Fibroblast of the aortic adventitia (primary cell): ENCODE measurements at places on chromosomes 1 and 21. TPM values are rescaled to one million over a fixed set of nuclear protein-coding genes. Genes with fewer than 3 reads are reported as not detected.

Gene RHOU
- total RNA-seq: 4.2 and 38.3 TPM in 2 replicates

Gene SAMD13
- total RNA-seq: 1.4 and 3.1 TPM in 2 replicates

Gene PRKAA2
- 0.16 and 3.7 TPM in 2 replicates for total RNA-seq

Gene U2AF1
- 18.5 and 18.7 TPM in 2 replicates for total RNA-seq

Gene PODN
- 47.5 and 176 TPM in 2 replicates for total RNA-seq

Gene KIF2C
- total RNA-seq: 1.1 and 23.0 TPM in 2 replicates

Gene ASAP3
- total RNA-seq: 46.9 and 65.3 TPM in 2 replicates

Gene PDE4B
- total RNA-seq: 2.3 and 8.7 TPM in 2 replicates

Gene FBXO28
- 14.7 and 37.1 TPM in 2 replicates for total RNA-seq

Gene RBM11
- not detected in 2 replicates for total RNA-seq

Gene ZSCAN20
- total RNA-seq: 6.2 and 6.7 TPM in 2 replicates

Gene SPRR2A
- not detected in 2 replicates for total RNA-seq

Gene SYT14
- 0.08 and 35.0 TPM in 2 replicates for total RNA-seq

Gene TACSTD2
- 0.36 and 0.82 TPM in 2 replicates for total RNA-seq

Gene LGR6
- not detected in 2 replicates for total RNA-seq

Gene GTF2B
- 14.1 and 36.7 TPM in 2 replicates for total RNA-seq

Gene LCE3D
- total RNA-seq: not detected in 2 replicates

Gene RNPC3
- total RNA-seq: 19.9 and 31.5 TPM in 2 replicates

Gene GPR52
- total RNA-seq: 2.9 TPM in 1 of 2 replicates, not detected in the other

Gene OR2T4
- not detected in 2 replicates for total RNA-seq

Gene MAP3K21
- 0.18 and 0.25 TPM in 2 replicates for total RNA-seq

Gene CCDC185
- not detected in 2 replicates for total RNA-seq

Gene UBL4B
- total RNA-seq: not detected in 2 replicates

Gene KCNA10
- total RNA-seq: not detected in 2 replicates

Gene SYTL1
- 0.09 TPM in 1 of 2 replicates, not detected in the other for total RNA-seq

Gene IL20
- total RNA-seq: not detected in 2 replicates

Gene PTAFR
- total RNA-seq: under 0.01 and 0.65 TPM in 2 replicates

Gene CCSAP
- total RNA-seq: 4.3 and 5.3 TPM in 2 replicates

Gene KCNE2
- total RNA-seq: not detected in 2 replicates

Gene B3GALT2
- total RNA-seq: 0.18 and 1.2 TPM in 2 replicates

Gene KLF17
- 0.27 and 1.1 TPM in 2 replicates for total RNA-seq

Gene S100A14
- total RNA-seq: 0.18 TPM in 1 of 2 replicates, not detected in the other

Gene STX12
- 57.6 and 79.6 TPM in 2 replicates for total RNA-seq

Gene BCAN
- total RNA-seq: not detected in 2 replicates

Gene TEDDM1
- not detected in 2 replicates for total RNA-seq

Gene SOAT1
- 40.9 and 67.5 TPM in 2 replicates for total RNA-seq

Gene SYNC
- 141 and 240 TPM in 2 replicates for total RNA-seq

Gene CYP4A22
- not detected in 2 replicates for total RNA-seq

Gene S100A3
- total RNA-seq: 4.3 TPM in 1 of 2 replicates, not detected in the other

Gene NMNAT2
- 0.49 and 3.4 TPM in 2 replicates for total RNA-seq

Gene TAL1
- total RNA-seq: 0.08 and 0.36 TPM in 2 replicates

Gene SIPA1L2
- total RNA-seq: 6.8 and 16.4 TPM in 2 replicates

Gene CHIA
- not detected in 2 replicates for total RNA-seq

Gene S100A9
- not detected in 2 replicates for total RNA-seq

Gene DTL
- 1.5 and 47.7 TPM in 2 replicates for total RNA-seq

Gene TNFRSF14
- 12.0 and 32.2 TPM in 2 replicates for total RNA-seq

Gene CD84
- total RNA-seq: not detected in 2 replicates

Gene ELAVL4
- total RNA-seq: not detected in 2 replicates

Gene CFHR5
- total RNA-seq: not detected in 2 replicates

Gene GJA8
- total RNA-seq: not detected in 2 replicates

Gene GBP3
- 28.6 and 65.3 TPM in 2 replicates for total RNA-seq

Gene FAM72A
- 2.9 and 4.8 TPM in 2 replicates for total RNA-seq

Gene DISP3
- total RNA-seq: not detected in 2 replicates

Gene APOBEC4
- not detected in 2 replicates for total RNA-seq

Gene CRABP2
- 62.7 and 68.9 TPM in 2 replicates for total RNA-seq

Gene S1PR1
- total RNA-seq: 2.8 and 5.5 TPM in 2 replicates
